ENCODE measurements at places on chromosomes 11 and 22.

- DNase-seq: no peak
Observed at GRCh38 chr11:28863422-28863821, 755.2 kb downstream of the METTL15 start.

DNA sequence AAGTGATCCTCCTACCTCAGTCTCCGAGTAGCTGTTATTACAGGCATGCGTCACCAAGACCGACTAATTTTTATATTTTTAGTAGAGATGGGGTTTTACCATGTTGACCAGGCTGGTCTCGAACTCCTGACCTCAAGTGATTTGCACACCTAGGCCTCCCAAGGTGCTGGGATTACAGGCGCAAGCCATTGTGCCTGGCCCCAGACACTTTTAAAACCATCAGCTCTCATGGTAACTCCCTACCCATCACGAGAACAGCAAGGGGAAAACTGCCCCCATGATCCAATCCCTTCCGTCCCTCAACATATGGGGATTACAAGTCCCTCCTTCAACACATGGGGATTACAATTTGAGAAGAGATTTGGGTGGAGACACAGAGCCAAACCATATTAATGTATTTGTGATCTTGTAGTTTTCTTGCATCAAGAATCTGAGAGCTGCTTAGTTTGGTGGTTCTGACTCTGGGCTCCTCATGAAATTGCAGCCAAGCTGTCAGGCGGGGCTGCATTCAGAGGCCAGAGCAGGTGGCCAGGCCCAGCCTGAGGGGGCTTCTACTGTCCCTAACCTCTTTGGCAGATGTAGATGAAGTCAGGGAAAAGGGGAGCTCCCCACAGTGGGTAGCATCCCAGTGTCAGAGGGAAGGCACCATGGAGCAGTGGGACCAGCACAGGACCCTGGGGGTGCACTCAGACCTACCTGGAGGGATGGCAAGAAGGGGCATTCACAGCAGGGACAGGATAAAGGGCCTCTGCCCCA lies 31.2 kb upstream of the PRAME start:
- DNase-seq: no peak

DNA sequence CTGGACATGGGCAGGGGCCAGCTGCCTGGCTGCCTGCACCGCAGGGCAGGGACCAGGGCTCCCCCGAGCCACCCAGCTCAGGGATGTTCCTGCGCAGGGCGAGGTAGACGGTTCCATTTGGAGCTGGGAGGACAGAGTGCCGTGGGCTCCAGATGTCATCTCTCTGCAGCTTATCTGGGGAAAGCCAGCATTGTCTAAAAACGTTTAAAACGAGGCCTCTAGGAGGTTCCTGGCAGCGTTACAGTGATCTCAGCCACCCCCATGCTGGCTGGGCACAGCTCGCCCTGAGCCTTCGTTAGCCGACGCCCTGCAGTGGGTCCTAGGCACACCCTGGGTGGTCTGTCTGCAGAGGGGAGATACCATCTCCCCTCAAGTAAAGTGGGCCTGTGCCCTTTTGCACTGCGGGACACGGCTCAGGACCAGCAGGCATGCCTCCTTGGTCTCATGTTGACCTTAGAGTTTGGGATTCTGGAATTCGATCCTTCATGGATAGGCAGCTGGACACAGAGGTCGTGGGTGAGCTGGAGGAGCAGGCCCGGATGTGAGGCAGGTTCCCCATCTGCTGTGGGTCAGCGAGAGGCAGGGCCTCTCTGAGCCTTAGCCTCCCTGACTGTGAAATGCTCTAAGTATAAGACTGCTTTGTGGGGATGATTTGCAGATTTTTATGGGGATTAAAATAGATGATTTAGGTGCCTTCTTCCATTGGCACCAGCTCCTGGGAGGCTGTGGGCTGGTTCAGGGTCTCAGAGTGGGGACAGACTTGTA lies 14.1 kb downstream of the SYNGR1 start:
- no peak for DNase-seq

DNA sequence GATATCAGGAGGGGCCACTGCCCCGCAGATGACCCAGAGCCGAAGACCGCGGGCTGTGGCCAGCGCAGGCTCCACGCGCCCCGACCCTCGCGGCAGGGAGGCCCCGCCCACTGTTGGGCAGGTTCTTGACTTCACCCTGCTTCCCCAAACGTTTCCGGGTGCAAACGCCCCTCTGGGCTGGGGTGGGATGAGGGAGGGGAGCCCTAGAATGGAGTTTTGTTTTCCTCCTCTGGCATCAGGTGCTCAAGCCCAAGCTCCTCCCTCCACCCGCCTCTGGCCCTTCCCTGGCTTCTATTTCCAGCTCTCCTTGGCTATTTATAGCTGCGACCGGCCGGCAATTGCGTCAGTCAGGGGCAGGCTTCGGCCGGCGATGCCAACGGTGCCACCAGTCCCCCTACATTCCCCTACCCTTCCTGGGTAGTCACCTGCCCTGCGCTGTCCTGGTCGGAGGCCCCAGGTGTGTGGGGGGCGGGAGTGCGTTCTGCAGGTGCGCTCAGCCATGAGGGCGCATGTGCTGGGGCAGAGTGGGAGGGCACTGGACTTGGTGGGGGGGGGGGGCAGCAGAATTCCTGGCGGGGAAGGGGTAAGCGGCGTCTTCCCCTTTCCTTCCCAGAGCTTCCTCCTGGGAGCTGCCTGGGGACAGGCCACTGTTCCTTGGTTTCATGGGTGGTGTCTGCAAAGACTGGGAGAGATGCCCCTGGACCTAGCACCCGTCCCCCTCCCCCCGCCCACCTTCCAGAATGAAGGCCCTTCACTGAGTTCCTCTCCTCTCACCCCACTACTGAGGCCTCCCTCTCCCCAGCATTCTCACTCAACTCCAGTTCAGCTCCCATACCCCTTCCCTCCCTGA lies 23.6 kb downstream of the DUSP8 start:
- DNase-seq: no peak

DNA sequence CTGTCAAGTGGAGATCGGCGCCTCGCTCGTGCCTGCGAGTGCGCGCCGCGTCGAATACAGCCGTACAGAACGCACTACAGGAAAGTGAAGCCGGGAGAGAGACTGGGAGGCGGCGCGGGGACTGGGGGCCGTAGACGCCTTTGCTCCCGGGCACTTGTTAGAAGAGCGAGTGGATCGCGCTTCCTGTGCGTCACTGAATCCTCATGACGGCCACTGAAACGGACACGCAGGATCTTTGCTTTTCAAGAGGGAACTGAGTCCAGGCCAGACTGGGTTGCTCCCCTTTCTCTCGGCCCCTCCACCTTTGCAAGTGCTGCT lies 314 bp downstream of the RIC8A start:
- no peak for DNase-seq

DNA sequence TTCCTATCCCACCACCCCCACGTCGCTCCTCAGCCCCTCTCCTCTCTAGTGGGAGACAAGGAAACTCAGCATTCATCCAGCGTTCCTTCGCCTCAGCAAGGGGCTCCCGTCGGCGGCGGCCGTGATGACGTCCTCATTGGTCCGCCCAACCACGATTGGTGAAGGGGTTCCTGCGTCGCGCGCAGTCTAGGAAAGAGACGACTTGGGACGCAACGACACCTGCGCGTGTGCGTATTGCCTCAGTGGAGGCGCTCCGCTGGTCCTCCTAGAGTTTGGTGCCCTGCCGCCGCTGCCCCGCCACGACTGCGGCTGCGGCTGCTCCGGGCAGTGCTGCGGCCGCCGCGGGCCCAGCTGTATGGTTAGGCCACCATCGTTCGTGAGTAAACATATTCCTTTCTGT lies 56.6 kb downstream of the CCDC81 start:
- DNase-seq: no peak

DNA sequence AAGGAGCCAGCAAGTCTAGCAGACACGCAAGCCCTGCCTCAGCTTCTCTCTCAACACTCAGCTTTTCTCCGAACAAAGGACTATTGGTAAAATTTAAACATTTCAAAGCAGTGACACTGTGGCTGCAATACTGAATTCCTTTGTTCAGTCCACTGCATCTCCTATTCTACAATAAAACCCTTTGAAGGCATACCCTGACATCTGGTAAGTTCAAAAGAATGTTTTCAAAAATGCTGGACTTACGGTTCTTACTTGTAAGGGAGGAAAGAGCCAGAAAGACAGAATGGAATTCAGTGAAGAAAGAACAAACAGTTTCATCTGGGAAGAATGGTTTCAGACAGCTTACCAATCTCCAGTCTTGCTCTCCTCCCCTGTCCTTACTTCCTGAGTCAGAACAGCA lies 12.7 kb upstream of the OR8K1 start:
- no peak for DNase-seq

DNA sequence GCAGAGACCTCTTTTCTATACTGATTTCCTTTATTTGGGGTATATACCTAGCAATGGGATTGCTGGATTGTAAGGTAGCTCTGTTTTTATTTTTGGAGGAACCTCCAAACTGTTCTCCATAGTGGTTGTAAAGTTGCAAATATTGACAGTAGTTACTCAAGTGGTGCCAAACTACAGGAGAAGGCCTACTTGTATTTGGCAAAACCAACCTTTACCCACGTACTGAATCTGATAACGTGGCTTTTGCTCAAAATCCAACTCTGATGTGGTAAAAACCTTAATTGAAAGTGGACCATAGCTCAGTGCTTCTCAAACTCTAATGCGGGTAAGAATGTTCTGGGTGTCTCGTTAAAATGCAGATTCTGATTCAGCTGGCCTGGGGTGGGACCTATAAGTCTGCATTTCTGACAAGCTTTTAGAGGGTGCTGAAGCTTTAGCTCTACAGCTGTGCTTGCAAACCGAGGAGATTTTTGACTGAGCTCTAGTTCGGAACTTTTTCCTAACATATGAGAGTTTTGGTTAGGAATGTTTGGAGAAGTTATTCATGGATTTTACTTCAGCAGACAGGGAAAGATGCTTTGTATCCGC lies 69.8 kb downstream of the PACS1 start:
- no peak for DNase-seq

DNA sequence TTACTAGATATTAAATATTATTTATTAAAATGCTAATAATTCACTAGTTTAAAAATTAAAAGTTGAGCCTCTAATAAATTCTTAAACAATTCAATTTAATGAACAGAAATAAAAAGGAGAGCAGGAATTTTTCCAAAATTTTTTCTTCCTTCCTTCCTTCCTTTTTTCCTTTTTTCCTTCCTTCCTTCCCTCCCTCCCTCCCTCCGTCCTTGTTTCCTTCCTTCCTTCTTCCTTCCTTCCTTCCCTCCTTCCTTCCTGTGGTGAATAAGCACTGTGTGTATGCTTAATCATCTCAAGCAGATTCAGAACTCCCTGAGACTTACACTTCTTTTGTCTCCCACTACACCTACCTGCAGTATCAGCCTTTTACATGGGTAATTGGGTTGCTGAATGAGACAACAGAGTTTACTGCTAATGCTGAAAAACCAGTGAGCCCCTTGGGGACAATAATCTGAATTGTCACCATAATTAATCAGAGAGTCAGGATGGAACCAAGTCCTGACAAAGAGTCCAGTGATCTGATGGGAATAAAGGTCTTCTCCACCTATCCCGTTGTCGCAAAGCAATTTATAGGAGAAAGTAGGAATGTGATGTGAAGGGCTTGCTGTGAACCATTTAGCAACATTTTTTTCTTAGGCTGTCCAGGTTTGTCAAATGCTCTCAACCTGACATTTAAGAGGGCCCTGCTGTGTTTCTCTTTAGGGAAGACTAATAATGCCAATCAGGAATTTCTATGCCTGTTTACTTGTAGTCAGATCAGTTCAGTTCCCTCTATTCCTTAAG lies 58.1 kb upstream of the CEP295 start:
- no peak for DNase-seq

- peak; percentile 57 for DNase-seq
Observed at GRCh38 chr11:9003573-9004182, at the start of gene NRIP3. NRIP3 (minus strand) TSS chr11:9004001; CDS start chr11:9003935, 66 bp downstream.

DNA sequence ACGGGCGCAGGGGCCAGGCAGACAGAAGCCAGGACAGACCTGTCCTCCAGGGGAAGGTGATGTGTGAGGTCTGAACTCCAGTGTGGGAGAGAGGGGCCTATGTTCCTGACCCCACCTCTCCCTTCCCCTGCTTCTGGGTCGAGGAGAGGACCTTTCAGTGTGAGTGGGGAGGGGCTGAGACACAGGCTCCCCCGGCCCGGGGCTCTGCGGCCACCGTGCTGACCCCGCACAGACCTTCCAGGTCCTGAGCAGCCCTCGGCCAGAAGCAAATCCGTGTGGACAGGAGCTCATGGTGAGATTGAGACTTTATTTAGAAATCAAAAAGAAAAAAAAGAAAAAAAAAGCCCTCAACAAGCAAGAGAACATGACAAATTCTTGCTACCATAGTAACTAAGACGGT lies 680.5 kb downstream of the BRD1 start:
- DNase-seq: no peak

- no peak for DNase-seq
Observed at GRCh38 chr11:100739666-100740065, 52.6 kb downstream of the ARHGAP42 start.

DNA sequence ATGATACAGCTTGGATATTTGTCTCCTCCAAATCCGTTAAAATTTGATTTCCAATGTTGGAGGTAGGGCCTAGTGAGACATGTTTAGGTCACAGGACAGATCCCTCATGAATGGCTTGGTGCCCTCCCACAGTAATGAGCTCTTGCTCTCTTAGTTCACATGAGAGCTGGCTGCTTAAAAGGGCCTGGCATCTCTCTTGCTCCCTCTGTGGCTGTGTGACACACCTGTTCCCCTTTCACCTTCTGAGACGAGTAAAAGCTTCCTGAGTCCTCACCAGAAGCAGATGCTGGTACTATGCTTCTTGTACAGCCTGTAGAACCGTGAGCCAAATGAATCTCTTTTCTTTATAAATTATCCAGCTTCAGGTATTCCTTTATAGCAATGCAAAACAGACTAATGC lies 3.5 kb downstream of the VPS37C start:
- no peak for DNase-seq

GRCh38 chr22:45226503-45227186 lies 14.0 kb downstream of the KIAA0930 start:
- DNase-seq: no peak

- no peak for DNase-seq
Observed at GRCh38 chr11:114564831-114565230, 5.2 kb upstream of the NXPE1 start.

GRCh38 chr11:92306966-92307510 lies 82.4 kb downstream of the FAT3 start:
- no peak for DNase-seq

DNA sequence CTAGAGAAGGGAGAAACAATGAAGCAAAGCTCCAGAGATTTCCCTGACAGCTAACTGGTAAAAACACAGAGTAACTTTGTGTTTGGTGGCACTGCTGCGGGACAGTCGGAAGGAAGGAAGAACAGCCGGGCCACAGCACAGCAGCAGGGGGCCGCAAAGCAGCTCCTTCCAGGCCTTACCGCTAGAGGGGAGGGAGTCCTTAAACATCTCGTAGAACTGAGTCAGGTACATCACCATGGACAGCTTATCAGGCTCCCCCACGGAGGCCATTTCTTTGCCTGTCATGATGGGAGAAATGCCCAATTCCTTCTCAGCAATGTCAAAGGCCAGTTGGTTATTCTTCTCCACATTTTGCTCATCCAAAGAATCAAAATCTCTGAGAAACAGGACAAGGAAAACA lies 114.6 kb upstream of the BID start:
- DNase-seq: no peak

DNA sequence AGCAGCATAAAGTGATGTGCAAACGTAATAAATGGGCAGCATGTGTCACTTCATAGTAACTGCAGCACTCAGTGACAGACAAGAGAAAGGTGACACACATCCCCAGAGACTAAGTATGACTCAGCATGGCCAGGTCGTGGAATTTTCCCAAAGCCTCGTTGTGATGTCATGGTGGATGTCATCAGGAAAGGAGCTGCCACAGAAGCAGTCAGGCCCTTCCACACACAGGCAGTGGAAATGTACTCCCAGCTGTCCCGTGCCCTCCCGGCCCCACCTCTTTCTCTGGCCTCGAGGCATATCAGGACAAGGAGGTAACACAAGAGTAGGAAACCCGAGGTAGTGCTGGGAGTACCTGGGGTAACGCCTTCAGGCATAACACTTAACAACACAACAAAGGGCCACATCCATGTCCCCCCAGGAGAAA lies 8.1 kb downstream of the PC start:
- peak; percentile 34 for DNase-seq

GRCh38 chr11:119722281-119722794 lies 6.7 kb downstream of the NECTIN1 start:
- no peak for DNase-seq

Measured in stimulated activated CD8-positive, alpha-beta memory T cell treated with anti-CD3 and anti-CD28 coated beads, Interleukin-15, amount 100 ng/mL, for 48 hours (primary cell).